ENCODE measurements at places on chromosomes 13 and 19.

DNA sequence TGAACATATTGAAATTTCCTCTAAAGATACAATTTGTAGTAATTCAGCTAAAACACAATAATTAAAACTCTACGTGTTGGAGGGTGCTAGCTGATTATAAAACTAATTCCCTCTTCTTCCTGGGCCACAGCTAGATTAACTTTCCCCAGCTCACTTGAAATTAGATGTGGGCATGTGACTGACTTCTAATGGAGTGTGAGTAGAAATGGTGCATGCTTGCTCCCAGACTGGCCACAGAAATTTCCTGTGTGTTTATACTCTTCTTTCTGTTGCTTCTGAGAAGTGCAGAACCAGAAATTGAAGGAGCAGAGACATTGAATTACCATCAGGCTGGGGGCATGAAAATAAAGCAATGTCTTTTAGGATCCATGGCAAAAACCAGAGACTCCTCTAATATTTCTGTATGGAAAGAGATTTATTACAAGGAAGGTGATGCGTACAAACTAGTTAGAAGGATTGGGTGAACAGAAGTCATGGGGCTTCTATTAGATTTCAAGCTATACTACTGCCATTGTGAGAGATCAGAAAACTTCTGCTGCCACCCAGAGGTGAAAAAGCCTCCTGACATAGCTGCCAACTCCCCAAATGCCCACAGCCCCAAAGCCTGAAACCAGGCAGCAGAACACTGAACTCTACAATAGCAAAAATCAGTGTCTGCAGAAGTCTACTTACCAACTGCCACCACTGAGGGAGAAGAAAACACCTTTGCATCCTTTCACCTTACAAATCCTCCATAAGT is 379.2 kb upstream of the MIR17HG start:
- no peak for DNase-seq

DNA sequence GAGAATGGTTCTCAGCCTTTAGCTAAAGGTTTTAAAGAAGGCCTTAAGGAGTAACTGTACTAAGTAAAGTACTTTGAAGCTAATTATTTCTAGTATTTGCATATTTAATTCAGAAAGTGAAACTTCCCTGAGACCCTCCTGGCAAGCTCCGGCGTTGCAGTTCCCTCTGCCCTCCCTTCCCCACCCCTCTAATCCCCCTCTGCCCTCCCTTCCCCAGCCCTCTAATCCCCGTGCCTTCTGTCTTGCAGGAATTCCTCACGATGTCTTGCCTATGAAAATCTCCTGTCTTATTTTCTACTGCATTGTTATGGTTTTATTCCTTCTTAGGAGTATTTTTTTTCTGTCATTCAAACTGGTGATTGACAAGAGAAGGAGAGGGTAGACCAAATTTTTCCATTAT is 236.9 kb downstream of the COL4A1 start:
- no peak for DNase-seq

DNA sequence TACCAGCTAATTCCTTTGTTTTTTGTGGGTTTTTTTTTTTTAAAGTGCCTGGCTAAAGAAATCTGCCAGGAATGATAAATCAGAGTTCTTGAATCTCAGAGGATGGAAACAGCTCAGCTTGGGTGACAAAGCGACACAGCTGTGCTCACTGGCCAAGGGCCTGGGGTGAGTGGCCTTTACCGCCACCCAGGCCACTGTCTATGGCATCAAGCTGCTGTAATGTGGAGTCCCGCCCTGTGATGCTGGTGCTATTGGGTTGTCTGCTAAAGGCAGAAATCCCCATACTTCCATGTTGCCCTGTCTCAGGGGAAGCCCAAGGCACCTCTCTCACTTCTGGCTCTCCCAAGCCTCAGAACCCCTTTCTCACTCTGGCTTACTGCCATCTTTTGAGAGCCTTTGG is 82.6 kb upstream of the FARP1 start:
- DNase-seq, result no peak

DNA sequence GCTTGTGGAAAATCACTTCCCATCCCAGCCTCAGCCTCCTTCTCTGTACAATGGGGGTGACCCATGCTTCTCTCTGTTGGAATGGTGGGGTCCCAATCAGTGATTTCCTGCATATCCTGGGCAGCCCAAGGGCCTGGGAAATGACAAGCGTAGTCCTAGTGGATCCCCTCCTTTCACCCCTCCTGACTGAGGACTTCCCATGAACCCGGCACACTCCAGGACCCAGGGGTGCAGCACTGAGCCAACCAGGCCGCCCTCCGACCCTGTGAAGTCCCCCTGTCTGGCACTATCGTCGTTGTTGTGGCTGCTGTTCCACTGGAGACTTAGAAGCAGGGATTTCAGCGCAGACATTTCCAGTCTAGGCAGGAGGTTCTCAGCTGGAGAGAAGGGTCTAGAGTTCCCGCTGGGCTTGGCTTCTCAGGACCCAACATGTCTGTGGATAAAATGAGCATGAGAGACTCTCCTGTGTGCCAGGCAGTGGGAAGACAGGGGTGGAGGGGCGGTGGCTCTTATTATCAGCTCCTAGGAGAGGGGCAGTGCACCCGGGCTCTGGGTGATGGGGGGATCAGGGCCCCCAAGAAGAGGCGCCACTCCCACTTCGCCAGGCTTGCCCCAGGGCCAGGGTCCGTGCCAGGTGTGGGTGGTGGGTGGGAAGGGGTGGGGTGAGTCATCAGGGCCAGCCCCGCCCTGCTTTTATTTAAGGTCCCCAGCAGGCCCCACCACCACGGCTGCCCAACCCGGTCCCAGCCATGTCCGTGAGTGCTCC is at the start of gene LGALS7B:
TSS of gene LGALS7B (plus strand) at position 723 of the 766 bp plus-strand sequence. CDS start at position 750, 27 bp downstream.
- no peak for DNase-seq

GRCh38 chr19:55383279-55384130 is 587 bp downstream of the TMEM238 start:
- DNase-seq, result no peak

GRCh38 chr19:43469160-43469480 is 3.7 kb upstream of the LYPD3 start:
- no peak for DNase-seq

DNA sequence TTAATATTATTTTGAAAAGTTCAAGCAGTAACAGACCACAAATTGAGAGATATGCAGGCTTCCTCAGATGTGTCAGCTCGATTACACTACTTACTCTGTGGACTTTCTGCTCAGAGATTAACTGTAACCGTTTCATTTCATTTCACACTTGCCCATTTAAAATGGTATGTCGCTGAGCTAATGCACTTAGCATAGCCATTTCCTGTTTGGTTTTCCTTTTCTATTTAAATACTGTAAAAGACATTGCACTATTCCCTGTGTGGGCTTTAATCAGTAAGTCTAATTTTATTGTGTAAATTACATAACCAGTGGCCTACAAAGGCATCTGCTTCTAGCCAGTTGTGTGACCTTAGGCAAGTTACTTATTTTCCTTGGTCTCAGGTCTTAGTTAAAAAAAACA is 237.6 kb downstream of the LACC1 start:
- DNase-seq, result no peak

- no peak for DNase-seq
Observed at GRCh38 chr13:28412981-28413380, 81.9 kb downstream of the FLT1 start.

DNA sequence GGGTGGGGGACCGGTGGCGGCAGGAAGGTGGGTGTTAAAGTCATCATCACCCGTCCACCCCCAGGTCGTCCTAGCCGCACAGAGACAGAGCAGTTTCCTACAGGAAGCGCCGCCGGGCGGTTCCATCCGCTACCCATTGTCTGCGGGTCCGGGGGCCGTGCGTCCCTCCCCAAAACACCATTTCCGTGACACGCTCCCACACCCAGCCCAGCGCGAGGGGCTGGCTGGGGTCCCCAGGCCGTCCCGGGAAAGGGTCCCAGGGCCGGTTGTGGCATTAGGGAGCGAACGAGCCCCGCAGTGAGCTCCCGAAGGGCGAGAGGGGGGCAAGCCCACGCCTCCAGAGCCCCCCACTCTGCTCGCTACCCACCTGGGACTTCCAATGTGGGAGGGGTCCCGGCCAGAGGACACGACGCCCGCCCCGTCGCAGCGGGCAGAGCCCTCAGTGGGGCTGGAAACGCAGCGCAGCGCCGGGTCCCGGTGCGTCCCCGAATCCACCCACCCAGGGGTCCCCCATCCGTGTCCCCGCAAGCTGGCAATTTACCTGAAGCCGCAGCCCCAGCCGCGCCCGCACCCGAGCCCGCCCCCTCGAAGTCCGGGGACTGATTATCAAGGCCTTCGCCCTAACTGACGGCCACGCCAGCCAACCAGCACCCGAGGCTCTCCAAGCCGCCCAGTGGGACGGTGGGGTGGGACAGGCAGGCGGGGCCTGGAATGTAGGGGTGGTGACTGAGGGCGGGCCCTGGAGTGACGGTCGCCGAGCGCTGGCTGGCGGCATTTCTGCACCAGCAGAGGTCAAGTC is at the start of gene KANK3:
TSS of gene KANK3 (minus strand) at position 579 of the 799 bp plus-strand sequence. CDS start 5,434 bp downstream, outside the sequence.
- DNase-seq, result peak; percentile 71

GRCh38 chr13:37360556-37360955 is 238.0 kb downstream of the POSTN start:
- no peak for DNase-seq

DNA sequence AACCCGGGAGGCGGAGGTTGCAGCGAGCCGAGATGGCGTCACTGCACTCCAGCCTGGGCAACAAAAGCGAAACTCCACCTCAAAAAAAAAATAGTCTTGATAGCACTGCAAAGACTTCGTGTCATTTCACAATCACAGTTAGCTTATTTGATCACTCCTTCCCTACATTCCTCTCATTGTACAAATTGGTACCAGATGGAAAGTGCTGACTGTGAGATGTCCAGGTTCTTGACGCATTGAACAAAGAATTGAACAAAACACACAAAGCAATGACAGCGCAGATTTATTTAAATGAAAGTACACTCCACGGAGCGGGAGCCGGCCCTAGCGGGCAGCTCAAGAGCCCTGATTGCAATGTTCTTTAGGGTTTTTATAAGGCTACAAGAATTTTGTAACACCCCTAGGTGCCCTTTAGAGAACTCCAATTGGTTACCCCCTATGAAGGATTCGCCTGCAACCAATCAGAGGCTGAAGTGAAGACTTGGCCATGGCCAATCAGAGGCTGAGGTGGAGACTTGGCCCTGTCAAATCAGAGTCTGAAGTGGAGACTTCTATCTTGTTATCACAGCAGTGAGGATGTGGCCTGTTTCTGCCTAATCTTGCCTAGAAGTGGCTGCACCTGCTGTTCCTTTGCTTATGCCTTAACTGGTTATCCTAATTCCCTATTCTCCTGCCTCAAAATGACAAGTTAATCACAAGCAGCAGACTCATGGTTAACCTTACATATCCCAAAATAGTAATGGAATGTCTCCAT is 16.7 kb downstream of the ZNF556 start:
- no peak for DNase-seq

GRCh38 chr19:4241824-4242430 is 5.0 kb upstream of the YJU2 start:
- DNase-seq, result no peak

DNA sequence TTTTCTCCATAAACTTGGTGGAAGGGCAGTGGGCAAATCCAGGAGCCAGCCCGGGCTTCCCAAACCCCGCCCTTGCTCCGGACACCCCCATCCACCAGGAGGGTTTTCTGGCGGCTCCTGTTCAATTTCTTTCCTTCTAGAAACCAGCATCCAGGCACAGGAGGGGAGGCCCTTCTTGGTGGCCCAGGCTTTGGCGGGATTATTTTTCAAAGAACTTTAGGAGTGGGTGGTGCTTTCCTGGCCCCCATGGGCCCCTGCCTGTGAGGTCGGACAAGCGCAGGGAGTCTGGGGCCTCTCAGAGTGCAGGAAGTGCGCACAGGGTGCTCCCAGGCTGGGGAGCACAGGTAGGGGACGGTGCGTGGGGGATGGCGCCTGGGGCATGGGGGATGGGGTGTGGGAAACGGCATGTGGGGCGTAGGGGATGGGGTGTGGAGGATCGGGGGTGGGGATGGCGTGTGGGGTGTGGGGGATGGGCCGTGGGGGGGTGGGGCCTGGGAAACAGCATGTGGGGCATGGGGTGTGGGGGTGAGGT is 396 bp downstream of the F7 start:
- DNase-seq, result no peak

DNA sequence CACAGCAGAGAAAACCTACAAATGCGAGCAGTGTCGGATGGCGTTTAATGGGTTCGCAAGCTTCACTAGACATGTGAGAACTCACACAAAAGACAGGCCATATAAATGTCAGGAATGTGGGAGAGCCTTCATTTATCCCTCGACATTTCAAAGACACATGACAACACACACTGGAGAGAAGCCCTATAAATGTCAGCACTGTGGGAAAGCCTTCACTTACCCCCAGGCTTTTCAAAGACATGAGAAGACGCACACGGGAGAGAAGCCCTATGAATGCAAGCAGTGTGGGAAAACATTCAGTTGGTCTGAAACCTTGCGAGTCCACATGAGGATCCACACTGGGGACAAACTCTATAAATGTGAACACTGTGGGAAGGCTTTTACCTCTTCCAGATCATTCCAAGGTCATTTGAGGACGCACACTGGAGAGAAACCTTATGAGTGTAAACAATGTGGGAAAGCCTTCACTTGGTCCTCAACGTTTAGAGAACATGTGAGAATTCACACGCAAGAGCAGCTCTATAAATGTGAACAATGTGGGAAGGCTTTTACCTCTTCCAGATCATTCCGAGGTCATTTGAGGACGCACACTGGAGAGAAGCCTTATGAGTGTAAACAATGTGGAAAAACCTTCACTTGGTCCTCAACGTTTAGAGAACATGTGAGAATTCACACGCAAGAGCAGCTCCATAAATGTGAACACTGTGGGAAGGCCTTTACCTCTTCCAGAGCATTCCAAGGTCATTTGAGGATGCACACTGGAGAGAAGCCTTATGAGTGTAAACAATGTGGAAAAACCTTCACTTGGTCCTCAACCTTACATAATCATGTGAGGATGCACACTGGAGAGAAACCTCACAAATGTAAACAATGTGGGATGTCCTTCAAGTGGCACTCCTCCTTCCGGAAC is 16.8 kb downstream of the ZNF57 start:
- DNase-seq, result no peak

DNA sequence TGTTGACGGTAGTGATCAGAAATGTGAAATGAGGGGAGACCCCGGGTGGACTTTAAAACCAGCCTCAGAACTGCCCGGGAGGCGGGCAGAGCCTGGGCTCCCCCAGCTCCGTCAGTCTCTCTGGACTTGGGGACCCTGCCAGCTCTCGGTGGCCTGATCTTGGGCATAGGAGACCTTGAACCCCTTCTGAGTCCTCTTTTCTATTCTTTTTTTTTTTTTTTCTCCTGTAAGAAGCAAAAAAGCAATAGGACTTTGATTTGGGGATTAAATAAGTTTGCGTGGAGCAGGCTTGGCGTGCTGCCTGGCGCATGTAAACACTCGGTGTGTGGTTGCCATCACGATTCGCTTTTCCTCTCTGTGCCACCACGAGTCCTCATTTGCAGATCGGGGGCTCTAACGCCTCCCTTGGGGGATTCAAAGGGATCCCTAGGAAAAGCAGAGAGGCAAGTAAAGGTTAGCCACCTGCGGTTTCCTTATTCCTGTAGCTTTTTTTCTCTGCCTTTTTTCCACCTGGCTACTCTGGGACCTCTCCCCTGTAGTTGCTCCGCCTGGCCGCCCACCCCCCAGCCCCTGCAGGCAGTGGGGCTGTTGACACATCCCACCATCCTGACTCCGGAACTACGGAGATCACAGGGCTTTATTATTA is 1.3 kb downstream of the SAFB start:
- DNase-seq, result no peak
